ENCODE measurements at places on chromosomes 5 and 9.

- DNase-seq = no peak
Measured at GRCh38 chr9:92964607-92965060, 17.3 kb downstream of the FGD3 start.

- no peak for DNase-seq
Measured at GRCh38 chr9:128556276-128556675, 3.9 kb downstream of the SPTAN1 start.

DNA sequence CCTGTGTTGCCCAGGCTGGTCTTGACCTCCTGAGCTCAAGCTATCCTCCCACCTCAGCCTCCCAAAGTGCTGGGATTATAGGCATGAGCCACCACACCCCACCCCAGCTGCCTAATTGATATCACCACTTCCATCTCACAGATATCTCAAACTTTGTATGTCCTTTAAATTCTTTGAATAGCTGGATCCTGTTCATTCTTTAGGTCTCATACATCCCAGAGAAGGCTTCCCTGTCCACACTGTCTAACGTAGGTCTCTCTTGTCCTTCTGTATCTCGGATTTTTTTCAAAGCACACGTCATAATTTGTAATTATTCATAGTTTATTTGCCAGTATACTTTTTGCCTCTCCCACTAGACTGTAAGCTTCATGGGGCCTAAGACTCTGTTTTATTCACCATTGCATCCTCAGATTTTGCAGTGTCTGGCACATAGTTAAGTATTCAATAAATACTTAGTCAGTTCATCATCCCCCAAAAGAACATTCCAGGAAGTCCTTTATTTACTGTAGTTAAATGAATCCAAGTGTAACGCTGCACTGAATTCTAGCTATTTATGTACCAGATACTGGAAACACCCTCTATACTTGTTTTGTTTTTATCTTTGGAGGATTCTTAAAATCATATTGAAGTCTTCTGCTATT is 10.5 kb downstream of the ARSK start:
- DNase-seq = no peak

GRCh38 chr9:3735251-3735650 is 209.4 kb upstream of the RFX3 start:
- DNase-seq = no peak

DNA sequence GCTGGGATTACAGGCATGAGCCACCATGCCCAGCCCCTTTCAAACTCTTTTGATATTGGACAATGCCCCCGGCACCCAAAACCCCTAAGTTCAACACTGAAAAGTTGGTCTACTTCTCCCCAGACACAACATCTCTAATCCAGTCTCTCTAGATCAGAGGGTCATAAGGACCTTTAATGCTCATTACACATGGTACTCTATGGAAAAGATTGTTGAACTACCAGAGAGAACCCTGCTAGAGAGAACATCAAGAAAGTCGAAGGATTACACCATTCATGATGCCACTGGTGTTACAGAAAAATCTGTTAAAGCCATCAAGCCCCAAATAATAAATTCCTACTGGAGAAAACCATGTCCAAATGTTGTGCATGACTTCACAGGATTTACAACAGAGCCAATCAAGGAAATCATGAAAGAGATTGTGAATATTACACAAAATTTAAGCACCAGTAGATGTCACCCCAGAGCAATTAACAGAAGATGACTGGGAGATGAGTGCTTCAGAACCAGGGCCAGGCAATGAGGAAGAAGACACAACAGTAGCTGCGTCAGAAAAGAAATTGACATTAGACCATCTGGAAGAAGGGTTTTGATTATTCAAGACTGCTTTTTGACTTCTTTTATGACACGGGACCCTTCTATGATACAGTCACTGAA is 28.3 kb upstream of the NIPAL4 start:
- no peak for DNase-seq

GRCh38 chr9:132167192-132167591 is 5.3 kb downstream of the NTNG2 start:
- DNase-seq = no peak

GRCh38 chr5:10903786-10904560 is 142.9 kb upstream of the DAP start:
- DNase-seq = no peak

GRCh38 chr9:133056533-133056932 is 5.2 kb upstream of the CEL start:
- DNase-seq = no peak

GRCh38 chr5:176959051-176959450 is 47.5 kb downstream of the UIMC1 start:
- DNase-seq = no peak

DNA sequence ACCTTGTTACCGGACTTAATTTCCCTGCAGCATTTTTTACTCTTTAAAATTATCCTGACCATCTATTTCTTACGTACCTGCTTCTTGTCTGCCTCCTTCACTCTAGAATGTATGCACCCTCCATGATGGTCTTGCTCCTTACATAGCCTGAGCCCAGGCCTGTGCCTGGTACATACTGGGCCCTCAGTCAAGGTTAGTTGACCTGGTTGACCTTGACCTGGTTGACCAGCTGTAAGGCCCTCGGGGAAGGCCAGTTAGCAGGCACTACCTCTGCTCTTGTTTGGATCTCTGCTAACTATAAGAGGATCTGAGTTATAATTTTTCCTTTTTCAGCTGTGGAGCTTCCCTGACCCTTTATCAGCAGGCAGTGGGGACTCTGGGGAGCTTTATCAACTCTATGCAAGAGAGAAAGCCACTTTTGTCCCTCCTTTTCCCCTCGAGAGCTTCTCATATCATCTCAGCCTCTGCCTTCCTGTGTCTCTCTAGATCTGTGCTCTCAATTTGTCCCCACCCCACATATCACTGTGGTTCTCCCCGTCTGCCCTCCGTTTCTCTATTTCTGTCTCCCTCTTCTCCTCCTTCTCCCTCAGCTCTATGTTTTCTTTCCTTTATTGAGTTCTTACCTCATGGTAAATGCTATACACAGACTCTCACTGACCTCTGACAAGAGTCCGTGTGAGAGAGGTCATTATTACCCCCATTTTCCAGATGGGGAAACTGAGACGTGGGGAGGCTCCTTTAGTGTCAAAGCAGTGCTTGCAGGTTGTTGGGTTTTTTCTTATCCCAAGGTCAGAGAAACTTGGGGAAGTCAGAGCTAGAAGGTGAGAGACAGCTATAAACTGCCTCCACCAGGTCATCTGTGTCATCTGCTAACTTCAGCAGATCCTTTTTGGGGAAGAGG is 28.6 kb downstream of the SPRY4 start:
- DNase-seq = no peak

- no peak for DNase-seq
Measured at GRCh38 chr9:134187891-134188385, 23.6 kb upstream of the RNU6ATAC start.

DNA sequence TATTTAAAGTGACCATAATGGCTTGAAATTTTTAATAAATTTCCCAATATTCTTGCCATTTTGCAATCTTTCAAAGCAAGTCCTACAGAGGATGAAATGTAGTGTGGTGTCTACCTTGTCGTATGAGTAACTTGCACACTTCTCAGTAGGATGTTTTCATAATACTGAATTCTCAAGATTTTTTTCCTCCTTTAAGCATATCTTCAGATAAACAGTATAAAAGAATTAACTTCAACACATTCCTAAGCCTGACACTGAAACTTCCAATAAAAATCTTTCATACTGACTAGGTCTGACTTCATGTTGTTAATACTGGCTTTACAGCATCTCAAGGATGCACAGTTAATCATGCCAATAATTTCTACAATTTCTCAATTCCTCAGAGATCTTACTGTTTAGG is 62.0 kb downstream of the DROSHA start:
- no peak for DNase-seq

- DNase-seq = no peak
Measured at GRCh38 chr5:54049144-54049543, 261.2 kb downstream of the ARL15 start.

Measured in activated CD8-positive, alpha-beta memory T cell treated with anti-CD3 and anti-CD28 coated beads for 1 hour (primary cell).